ENCODE measurements at places on chromosomes 1 and 21. TPM values are rescaled to one million over a fixed set of nuclear protein-coding genes. Genes with fewer than 3 reads are reported as not detected.

The AMY2A gene
- total RNA-seq: not detected

The PTPN22 gene
- 43.3 TPM for total RNA-seq

The ACTL8 gene
- total RNA-seq: not detected

The CD52 gene
- total RNA-seq: 614 TPM

The FCGR3A gene
- not detected for total RNA-seq

The TNFRSF18 gene
- 0.90 TPM for total RNA-seq

The S100A7 gene
- total RNA-seq: not detected

The OLFM3 gene
- total RNA-seq: not detected

The GJA9 gene
- not detected for total RNA-seq

The CYP4A11 gene
- total RNA-seq: not detected

The DSCAM gene
- total RNA-seq: not detected

The ELF3 gene
- total RNA-seq: 0.19 TPM

The LCE1F gene
- not detected for total RNA-seq

The PTPRF gene
- total RNA-seq: not detected

The SELENBP1 gene
- total RNA-seq: not detected

The KCNK1 gene
- not detected for total RNA-seq

The WDR64 gene
- total RNA-seq: not detected

The KIAA0040 gene
- 86.6 TPM for total RNA-seq

The SYTL1 gene
- total RNA-seq: 119 TPM

The S100A14 gene
- total RNA-seq: not detected

The ALG6 gene
- 101 TPM for total RNA-seq

The CDC42 gene
- total RNA-seq: 223 TPM

The KRTAP19-3 gene
- total RNA-seq: not detected

The CD34 gene
- 0.04 TPM for total RNA-seq

The TMEM269 gene
- total RNA-seq: not detected

The LCE3E gene
- total RNA-seq: not detected

The SAMD11 gene
- total RNA-seq: not detected

The LYPD8 gene
- not detected for total RNA-seq

The PEX14 gene
- total RNA-seq: 9.1 TPM

The CLDN14 gene
- not detected for total RNA-seq
